ENCODE measurements at places on chromosomes 3 and 15.

DNA sequence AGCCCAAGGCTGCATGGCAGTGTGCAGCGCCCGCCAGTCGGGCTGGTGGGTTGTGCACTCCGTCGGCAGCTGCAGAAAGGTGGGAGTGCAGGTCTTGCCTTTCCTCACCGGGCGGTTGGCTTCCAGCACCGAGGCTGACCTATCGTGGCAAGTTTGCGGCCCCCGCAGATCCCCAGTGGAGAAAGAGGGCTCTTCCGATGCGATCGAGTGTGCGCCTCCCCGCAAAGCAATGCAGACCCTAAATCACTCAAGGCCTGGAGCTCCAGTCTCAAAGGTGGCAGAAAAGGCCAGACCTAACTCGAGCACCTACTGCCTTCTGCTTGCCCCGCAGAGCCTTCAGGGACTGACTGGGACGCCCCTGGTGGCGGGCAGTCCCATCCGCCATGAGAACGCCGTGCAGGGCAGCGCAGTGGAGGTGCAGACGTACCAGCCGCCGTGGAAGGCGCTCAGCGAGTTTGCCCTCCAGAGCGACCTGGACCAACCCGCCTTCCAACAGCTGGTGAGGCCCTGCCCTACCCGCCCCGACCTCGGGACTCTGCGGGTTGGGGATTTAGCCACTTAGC lies 4.3 kb downstream of the ISL2 start:
- DNase-seq: no peak

DNA sequence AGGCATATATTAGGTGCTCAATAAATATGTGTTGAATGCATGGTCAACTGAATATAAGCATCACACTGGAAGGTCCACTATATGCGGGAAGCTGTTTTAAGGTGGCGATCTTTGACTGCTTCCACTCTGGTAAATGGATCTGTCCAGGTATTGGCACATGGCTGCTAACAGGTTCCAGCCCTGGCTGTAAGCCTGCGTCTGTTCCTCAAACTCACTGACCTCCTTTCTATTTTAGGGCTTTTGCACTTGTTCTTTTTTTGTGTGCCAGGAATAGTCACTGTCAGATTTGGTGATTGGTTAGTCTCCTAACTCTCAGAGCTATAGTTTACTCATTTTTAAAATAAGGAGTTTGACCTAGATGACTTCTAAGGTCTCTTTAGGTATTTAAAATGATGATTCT lies 46.2 kb downstream of the ADAMTSL3 start:
- no peak for DNase-seq

GRCh38 chr3:94379264-94379663 lies 316.4 kb downstream of the NSUN3 start:
- no peak for DNase-seq

DNA sequence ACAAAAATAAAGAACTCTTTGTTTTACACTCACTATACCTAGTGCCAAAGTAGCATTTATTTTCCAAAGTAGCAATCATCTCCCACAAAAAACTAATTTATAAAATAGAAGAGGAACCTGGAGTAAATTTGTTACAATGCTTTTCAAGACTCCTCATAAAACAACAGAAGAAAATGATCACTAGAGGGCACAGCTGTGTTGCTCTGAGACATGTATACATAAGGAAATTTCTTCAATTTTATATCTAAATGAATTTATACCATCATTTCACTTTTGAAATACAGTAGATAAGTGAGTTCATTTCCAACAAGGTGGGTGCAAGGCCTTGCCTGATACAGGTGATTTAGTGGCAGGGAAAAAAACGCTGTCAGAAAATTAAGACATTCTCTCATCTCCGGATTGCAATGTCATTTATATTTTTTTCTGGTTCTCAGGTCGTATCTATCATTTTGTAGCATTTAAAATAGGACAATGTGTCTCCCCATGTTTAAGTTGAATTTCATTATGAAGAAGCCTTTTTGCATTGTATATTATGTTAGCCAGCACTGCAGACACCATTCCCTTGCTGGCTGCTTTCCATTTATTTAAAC lies 25.3 kb upstream of the ARHGEF26 start:
- DNase-seq: no peak

DNA sequence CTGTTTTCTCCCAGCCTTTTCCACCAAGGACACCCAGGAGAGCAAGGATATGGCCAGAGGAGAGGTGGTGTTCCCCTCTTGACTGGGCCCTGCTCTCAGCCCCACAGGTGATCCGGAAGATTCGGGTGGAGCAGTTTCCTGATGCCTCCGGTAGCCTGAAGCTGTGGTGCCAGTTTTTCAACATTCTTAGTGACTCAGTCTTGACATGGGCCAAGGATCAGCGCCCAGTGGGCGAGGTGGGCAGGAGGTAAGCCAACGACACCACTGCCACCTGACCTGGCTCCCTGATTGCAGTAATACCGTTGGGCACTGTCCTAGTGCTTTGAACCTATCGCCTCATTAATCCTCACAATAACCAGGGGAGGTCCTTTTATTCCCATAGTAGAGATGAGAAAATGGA lies 25.3 kb upstream of the SLC28A1 start:
- no peak for DNase-seq

- no peak for DNase-seq
Measured at GRCh38 chr15:73928971-73929627, 2.8 kb downstream of the LOXL1 start.

DNA sequence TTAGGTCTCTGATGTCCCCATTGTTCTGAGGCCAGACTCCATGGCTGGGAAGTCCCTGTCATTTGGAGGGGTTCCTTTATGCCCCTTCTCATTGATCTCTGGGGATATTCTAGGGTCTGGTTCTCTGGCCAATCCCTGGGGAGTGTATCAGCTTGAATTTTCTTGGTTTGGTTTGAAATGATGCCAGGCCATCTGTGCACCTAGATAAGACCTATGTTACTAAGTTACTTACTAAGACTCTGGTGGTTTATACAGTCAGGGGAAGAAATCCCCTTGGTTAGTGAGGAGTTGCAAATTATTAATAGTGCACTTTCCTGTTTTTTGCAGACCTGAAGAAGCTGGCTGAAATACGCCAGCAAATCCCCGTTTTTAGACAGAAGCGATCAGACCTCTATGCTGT lies 20.3 kb downstream of the NIT2 start:
- DNase-seq: no peak

- DNase-seq: no peak
Measured at GRCh38 chr15:31828594-31828993, 201.7 kb upstream of the CHRNA7 start.

- no peak for DNase-seq
Measured at GRCh38 chr15:79008659-79009058, 63.8 kb upstream of the CTSH start.

GRCh38 chr3:102036472-102036871 lies 187.2 kb downstream of the NFKBIZ start:
- no peak for DNase-seq

- DNase-seq: no peak
Measured at GRCh38 chr3:114132500-114132899, 46.4 kb downstream of the DRD3 start.

- no peak for DNase-seq
Measured at GRCh38 chr3:152200476-152201420, 68.0 kb upstream of the MBNL1 start.

- no peak for DNase-seq
Measured at GRCh38 chr15:82774496-82774895, 31.4 kb downstream of the FSD2 start.

DNA sequence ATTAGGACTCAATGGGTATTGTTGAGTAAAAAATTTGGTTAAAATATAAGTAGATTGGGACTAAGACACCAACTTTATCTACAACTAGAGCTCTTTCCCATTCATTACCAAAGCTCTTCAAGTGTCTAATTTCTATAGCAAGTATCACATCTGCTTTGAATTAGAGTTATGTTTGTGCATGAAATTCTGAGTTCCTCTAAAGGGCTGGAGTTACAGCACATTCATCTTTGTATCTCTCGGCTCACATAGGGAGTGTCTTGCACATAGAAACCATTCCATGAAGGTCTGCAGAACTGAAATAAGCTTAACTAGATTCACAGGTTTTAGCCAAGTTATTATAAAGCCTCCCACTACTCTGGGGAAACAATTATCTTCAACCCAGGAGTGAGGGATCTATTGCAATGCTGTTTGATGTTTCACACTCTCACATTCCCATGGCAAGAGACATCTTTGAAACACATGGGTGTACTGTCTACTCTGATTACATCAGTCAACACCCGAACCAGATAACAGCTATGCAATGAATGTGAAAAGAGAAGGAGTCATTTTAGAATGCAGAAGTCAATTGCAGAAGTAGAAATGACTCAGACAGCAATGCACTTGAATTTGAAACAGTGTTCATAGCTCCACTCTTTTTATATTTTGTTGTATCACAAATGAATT lies 93.1 kb upstream of the KBTBD8 start:
- DNase-seq: no peak

All from activated T-helper 1 cell treated with anti-CD3 and anti-CD28 coated beads, Interleukin-2, amount 50 U/mL, for 16 hours (primary cell).